Activated CD8-positive, alpha-beta memory T cell treated with anti-CD3 and anti-CD28 coated beads, Interleukin-2, amount 50 U/mL, for 4 hours (primary cell): ENCODE measurements at places on chromosomes 5 and 9.

DNA sequence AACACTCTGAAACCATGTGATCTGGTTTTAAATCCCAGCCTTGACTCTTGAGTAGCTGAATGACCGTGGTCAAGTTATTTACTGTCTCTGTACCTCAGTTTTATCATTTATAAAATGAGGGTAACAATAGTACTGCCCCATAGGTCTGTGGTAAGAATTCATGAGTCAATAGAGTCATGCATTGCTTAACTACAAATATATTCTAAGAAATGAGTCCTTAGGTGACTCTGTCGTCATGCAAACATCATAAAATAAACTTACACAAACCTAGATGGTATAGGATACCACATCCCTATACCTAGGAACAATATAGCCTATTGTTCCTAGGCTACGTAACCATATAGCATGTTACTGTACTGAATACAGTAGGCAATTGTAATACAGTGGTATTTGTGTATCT, 20.3 kb upstream of the ABCA1 start:
- DNase-seq = no peak

- no peak for DNase-seq
Measured at GRCh38 chr5:32499261-32499660, 54.7 kb upstream of the ZFR start.

GRCh38 chr9:124068251-124068650, 56.7 kb downstream of the LHX2 start:
- DNase-seq = no peak

GRCh38 chr5:66074901-66075300, 69.2 kb upstream of the SREK1 start:
- DNase-seq = no peak

DNA sequence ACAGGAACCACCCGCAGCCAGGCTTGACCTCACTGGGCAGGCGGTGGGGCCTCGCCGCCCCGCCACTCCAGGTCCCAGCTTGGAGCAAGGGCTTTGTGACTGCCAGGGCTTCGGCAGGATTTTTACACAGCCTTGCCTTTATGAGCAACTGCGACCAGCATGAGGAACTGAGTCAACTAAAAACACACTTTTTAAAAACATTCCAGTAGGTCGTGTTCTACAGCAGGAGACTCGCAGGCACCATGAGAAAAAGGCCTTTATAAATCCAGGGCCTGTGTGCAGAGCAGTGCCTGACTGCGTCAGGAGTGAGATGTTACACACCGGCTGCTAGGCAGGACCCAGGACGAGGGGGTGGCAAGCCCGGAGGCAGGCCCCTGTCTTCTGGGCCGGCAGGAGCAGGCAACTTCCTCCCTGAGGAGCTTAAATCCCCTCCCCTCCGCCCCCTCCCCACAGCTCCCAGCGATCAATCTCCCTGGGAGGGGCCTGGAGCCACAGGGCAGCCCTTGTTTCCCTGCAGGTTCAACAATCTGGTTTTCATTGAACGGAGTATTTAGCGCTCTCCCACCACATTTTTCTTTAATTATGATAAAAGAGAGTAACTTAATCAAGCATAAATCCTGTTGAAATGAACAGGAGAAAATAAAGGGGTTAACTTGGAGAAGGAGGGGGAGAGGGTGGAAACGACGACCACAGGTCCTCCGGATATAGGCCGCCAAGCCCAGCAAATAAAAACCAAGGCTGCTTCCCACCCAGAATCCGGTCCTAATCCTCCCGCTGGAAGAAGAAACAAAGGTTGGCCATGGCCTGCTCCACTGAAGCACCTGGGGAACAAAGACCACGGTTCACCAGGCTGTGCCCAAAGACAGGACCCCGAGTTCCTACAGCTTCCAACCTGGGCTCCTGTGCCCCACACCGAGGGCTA, 92.5 kb downstream of the ROR2 start:
- DNase-seq = no peak

DNA sequence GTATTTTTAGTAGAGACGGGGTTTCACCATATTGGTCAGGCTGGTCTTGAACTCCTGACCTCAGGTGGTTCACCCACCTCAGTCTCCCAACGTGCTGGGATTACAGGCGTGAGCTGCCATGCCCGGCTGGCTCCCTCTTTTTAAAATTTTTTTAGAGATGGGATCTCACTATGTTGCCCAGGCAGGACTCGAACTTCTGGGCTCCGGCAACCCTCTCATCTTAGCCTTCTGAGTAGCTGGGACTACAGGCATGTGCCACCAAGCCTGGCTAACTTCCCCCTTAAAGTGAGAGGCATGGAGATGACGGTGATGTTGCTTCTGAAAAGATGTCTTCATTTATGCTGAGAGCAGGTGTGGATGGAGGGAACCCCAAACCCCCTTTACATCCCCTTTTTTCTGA, 43.7 kb upstream of the PWWP2A start:
- DNase-seq = no peak

DNA sequence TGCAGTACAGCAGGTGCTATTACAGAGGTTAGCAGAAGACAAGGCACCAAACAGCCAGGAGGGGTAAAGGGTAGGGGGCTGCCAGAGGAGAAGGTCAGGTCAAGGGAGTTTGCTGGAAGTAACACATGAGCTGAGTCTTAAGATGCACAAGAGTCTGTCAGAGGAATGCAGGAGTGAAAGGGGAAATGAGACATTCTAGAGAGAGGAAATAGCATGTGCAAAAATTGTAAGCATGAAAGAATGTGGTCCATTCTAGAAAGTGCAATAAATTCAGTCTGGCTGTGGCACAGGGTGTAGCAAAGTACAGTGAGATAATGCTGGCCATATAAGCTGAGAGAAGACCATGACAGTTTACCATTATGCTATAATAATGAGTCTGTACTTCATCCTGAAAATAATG, 6.6 kb downstream of the GOLGA1 start:
- no peak for DNase-seq

DNA sequence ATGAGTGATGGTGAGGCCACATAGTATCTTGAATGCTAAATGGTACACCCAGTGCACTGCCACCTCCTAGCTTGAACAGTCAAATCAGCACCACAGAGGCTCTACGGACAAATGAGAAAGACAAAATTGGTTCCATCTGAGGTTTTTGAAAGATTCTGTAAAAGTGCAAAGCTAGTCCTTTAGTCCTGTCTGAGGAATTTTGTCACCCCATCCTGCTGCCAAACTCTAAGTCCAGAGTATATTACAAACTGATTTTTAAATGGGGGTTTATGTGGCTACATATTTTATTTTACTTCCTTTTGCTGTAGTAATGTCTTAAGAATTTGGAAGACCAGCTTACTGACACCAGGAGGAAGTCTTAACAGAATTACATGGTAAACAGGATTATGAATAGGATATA, 7.7 kb downstream of the FREM1 start:
- no peak for DNase-seq

DNA sequence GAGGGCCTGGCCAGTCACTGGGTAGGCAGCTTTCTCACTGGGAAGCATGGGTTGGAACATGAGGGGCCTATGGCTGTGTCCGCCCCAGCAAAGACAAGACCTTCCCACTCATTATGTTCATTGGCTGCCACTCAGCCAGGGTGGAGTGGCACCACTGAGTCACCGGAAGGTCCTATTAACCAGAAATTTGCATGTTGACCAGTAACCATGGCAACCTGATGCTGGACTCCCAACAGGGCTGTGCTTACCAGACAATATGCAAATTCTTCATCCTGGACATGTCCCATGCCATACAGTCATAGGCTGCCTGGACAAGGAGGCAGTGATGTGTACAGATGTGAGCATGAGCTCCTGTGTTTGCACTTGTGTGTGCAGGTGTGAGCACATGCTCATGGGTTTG, 66.7 kb downstream of the PSD2 start:
- DNase-seq = no peak

- no peak for DNase-seq
Measured at GRCh38 chr9:81690251-81690851, 1.0 kb upstream of the TLE1 start.

DNA sequence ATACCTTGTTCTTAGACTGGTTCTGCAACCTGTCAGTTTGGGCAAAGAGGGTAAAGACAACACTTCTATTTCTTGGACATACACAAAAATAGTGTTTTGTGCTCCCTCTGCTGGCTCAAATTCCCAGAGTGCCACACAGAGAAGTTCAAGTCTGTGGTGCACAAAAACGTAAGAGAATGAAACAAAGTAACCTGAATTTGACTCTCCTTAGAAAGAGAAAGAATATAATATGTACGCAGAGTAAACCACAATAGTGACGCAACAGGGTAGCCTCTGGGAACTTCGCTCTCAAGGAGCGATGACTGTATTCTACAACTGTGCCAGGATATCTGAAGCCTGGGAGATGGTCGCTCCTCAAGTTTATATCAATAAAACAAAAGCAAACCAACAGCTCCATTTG, 18.5 kb downstream of the DDX31 start:
- DNase-seq = no peak

DNA sequence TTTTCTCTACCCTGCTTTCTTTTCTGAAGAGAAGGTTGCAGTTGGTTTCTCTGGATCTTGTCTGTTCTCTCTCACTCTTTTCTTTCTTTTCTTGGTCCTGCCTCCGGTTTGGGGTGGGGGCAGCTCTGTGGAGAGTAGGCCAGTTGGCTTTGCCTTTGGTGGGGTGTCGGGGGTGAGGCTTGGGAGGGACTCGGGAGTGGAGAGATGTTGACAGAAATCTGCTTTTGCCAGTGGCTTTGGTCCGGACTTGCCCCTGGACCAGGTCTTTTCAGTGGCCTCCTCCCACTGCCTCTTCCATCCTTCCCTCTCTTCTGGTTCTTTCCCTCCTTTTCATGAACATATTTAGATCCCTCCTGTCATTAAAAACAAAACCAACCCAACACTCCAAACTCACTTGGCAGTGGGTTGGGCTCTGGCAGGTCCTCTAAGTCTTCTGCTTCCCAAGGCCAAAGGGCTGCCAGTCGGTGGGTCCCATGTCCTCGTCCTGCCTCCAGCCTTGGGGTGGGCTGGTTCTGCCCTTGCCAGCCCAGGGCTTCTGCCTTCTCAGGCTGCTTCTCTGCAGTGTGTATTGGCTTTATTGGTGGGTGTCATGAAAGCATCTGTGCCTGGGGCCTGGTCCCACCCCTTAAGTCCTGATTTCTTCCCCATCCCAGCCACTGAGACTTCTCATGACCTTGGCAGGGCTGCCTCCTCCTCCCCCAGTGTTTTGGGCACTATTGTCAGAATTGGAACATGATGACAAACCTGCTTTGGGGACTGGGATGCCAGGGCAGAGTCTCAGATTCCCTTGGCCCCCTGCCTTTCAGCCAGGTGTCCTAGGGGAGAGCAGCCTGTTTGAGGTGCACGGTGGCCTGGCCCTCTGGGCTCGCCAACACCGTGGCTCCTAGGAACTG, 16.9 kb downstream of the ANKRD33B start:
- DNase-seq = no peak

- no peak for DNase-seq
Measured at GRCh38 chr5:5018578-5018970, 121.6 kb upstream of the ADAMTS16 start.

DNA sequence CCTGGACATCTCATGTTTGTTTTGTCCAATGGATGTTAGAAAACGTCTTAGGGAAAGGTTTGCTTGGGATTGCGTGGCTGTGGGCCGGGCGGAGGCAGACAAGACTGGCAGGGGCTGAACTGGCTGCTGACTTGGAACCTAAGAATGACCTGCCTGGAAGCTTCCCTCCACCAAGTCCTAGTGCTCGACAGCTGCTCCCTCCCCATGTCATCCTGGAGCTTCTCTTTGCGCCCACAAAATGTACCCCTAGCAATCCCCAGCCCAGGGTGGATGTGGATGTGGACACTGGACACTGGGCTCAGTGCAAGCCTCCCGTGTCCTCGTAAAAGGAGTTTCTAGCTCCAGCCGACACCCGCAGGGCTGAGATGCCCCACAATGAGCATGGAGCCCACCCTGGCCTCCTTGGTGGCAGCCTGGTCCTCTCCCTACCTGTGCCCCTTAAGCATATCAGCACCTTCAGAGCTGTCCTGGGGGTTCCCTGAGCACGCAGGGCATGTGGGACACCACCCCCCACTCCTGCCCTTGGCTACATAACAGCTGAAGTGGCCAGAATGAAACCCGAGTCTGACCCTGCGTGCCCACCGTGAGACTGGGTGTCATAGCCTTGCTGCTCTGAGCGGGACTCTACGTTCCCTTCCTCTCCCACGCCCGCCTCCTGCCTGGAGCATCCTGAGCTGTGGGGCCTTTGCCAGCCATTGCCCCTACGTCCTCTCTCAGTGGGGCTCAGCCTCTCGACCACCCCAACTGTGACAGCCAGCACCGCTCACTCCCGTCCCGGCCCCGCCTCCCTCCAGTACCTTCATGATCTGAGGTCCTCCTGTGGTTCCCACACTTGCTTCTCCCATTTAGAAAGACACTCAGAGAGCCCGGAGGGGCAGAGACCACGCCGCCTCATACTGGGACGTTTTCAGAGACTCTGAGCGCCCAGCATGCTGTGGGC, 180.8 kb downstream of the ROR2 start:
- DNase-seq = no peak

- no peak for DNase-seq
Measured at GRCh38 chr9:114893221-114894010, 37.0 kb downstream of the TNFSF8 start.

GRCh38 chr9:129317179-129318011, 139.3 kb upstream of the IER5L start:
- DNase-seq = no peak

- DNase-seq = no peak
Measured at GRCh38 chr5:154296525-154297159, 106.1 kb downstream of the GALNT10 start.

DNA sequence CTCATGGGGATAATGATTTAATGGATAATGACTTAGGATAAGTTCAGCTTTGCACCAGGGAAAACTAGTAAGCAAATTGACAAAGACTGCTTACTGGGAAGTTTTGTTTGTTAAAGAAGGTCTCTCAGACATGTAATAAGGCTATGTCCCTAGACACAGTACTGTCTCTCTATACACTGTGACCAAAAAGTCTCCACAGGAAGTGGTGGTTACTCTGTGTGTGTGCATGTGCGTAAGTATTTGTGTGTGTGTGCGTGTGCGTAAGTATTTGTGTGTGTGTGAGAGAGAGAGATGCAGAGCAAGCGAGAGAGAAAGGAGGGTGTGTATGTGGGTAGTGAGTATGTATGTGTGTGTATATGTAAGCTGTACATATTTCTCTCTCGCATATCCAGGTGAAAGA, 229.6 kb downstream of the GLIS3 start:
- DNase-seq = no peak

- DNase-seq = no peak
Measured at GRCh38 chr5:140590861-140591260, 26.2 kb downstream of the SLC35A4 start.

DNA sequence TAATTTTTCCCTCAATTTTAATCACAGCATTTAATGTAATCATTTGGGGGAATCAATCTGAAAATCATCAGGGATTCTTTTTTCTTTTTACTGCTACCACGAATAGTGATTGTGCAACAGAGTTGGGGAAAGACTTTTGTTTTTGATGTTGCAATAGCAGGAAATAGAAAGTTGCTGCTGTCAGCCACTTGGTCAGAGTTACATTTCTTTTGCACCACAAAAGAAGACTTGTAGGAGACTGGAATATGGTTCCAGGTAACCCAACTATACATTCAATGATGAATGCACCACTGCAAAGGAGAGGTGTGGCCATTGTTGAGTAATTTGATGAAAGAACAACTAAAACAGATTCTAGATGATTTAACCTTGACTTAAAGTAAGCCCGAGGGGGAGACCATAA, 46.3 kb upstream of the PALM2AKAP2 start:
- DNase-seq = no peak
